Activated T-helper 1 cell treated with anti-CD3 and anti-CD28 coated beads, Interleukin-12 subunit alpha, Interleukin-12 subunit beta, Interleukin-2, Interleukin-4 antibody, amounts not matched to agents 30 ng/mL and 10 ng/mL and 1 ng/mL, durations not matched to agents 14 hours and 24 hours and 36 hours (primary cell): ENCODE measurements at places on chromosomes 2 and 18. TPM values are rescaled to one million over a fixed set of nuclear protein-coding genes. Genes with fewer than 3 reads are reported as not detected.

CACNB4 gene
- 0.39 and 0.83 TPM in 2 replicates for total RNA-seq

ZRANB3 gene
- total RNA-seq: 5.5 and 6.8 TPM in 2 replicates

ALLC gene
- total RNA-seq: not detected in 2 replicates

ACKR3 gene
- 0.42 and 0.65 TPM in 2 replicates for total RNA-seq

HADHB gene
- total RNA-seq: 78.8 and 78.9 TPM in 2 replicates

C2orf92 gene
- total RNA-seq: 16.1 and 17.2 TPM in 2 replicates

NDC80 gene
- total RNA-seq: 41.2 and 42.6 TPM in 2 replicates

IL37 gene
- total RNA-seq: not detected in 2 replicates

ITGA4 gene
- total RNA-seq: 98.5 and 118 TPM in 2 replicates

RAMP1 gene
- total RNA-seq: 19.4 and 21.1 TPM in 2 replicates

GRCh38 chr2:188963741-188964140, 10.4 kb upstream of the COL3A1 start:
- no peak for DNase-seq
- H3K4me3 ChIP-seq: no peak overlapping the region
- H3K4me1 ChIP-seq: no peaks in the 10 kb centered on the region
- H3K27me3 ChIP-seq: no peaks in the 10 kb centered on the region

DNA sequence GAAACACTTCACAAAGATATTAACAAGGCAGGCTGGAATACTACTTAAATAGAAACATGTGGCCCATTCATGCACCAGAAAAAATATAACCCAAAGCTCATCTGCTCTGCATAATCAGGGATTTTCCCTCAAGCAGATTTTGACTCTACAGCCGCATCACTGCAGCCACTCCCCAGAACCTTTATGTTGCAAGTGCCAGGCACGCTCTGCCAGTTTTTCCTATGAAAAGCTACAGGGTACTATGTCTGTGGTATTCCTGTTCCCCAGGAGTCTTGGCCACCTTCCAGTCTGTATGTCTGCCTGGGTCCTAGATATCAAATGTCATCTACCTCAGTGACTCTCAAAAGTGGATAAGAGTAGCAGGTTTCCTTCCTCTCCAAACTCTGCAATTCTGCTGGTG, 3.8 kb downstream of the COA5 start:
- peaks cover 45% of the 10 kb centered on the region for H3K4me1 ChIP-seq
- DNase-seq: no peak
- H3K27ac ChIP-seq: no peak overlapping the region
- H3K36me3 ChIP-seq: peaks cover 25% of the 10 kb centered on the region
- H3K4me3 ChIP-seq: no peak overlapping the region

DNA sequence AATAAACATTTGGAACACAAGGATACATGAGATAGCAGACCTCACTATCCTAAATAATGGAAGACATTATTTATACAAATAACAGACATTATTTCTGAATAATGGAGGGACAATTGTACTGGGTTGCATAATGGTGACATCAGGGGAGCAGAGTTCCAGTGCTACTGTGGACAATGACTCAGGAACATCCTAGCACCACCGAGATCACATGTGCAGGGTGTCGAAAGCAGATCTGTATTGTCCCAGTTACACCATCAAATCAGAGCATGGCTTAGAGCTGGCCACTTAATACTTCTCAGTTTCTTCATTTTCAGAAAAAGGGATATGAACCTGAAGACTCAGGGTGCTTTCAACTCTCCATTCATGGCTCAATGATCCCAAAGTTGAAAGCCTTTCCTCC, 249.1 kb upstream of the RBMS1 start:
- H3K4me1 ChIP-seq: no peaks in the 10 kb centered on the region
- no peak overlapping the region for H3K27ac ChIP-seq
- H3K4me3 ChIP-seq: no peak overlapping the region
- DNase-seq: no peak
- H3K27me3 ChIP-seq: peaks cover 1% of the 10 kb centered on the region

DNA sequence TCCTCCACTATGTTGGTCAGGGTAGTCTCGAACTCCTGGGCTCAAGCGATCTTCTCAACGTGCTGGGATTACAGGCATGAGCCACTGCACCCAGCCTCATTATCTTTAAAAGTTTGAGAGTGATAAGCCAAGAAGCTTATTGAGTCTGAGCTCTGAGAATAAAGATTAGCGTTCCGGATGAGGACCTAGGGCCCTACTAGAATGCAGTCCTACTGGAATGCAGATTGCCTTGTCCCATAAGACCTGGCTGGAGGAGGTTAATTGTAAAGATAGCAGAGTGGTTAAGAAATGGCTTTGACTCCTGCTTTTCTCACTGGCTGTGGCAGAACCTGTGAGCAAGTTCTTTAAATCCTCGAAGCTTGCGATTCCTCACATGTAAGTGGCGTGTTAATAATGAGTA, 4.0 kb downstream of the VWA3B start:
- H3K27me3 ChIP-seq: peaks cover 25% of the 10 kb centered on the region
- H3K4me3 ChIP-seq: no peak overlapping the region
- no peaks in the 10 kb centered on the region for H3K36me3 ChIP-seq

DNA sequence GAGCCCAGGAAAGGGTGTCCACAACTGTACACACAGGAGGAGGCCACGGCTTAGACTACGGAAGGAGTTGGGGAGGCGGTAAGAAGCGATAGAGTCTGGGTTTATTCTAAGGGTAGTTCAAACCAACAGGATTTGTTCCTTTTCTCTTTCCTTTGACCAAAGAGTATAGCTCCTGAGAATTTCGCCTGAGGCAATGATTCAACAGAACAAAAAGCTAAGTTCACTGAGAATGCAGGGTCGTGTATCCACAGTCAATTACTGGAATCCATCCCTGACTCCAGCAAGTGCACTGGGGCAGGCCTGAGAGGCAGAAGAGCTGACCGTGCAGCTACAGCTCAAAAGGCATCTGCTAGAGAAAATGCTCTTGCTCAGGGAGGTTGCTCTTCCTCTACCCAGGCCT, 140.9 kb downstream of the TFCP2L1 start:
- H3K27me3 ChIP-seq: no peaks in the 10 kb centered on the region
- no peaks in the 10 kb centered on the region for H3K4me1 ChIP-seq
- H3K27ac ChIP-seq: no peak overlapping the region
- no peak overlapping the region for H3K4me3 ChIP-seq

GRCh38 chr2:7619203-7619970, 702.2 kb downstream of the RNF144A start:
- H3K27me3 ChIP-seq: no peaks in the 10 kb centered on the region
- H3K4me1 ChIP-seq: peaks cover 26% of the 10 kb centered on the region
- H3K4me3 ChIP-seq: no peak overlapping the region
- peaks cover 6% of the 10 kb centered on the region for H3K36me3 ChIP-seq
- H3K27ac ChIP-seq: no peak overlapping the region

- DNase-seq: no peak
- H3K27ac ChIP-seq: no peak overlapping the region
- H3K4me3 ChIP-seq: no peak overlapping the region
- peaks cover 12% of the 10 kb centered on the region for H3K27me3 ChIP-seq
These were observed 19.7 kb upstream of the DCTN1 start for GRCh38 chr2:74399785-74400184.

DNA sequence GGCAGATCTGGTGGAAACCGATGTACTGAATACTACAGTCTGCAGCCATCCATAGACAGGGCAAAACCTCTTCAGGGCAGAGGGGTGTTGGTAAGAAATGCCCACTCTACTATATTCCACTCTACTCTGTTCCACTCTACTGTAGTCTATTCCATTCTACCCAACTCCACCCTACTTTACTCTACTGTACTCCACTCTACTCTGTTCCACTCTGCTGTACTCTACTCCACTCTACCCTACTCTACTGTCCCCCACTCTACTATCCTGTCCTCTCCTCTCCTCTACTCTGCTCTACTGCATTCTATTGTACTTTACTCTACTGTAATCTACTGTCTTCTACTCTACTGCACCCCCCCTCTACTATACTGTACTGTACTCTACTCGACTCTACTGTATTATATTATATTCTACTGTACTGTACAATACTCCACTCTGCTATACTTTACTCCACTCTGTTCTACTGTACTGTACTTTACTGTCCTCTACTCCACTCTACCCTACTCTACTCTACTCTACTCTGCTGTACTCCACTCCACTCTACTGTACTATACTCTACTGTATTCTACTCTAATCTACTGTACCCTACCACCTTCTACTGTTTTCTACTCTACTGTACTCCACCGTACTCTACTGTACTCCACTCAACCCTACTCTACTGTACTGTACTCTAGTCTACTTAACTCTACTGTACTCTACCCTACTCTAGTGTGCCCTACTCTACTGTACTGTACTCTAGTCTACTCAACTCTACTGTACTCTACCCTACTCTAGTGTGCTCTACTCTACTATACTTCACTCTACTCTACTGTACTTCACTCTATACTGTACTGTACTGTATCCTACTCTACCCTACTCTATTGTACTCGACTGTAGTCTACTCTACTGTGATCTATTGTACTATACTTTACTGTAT, 17.0 kb upstream of the FOXI3 start:
- no peak overlapping the region for H3K27ac ChIP-seq
- H3K36me3 ChIP-seq: no peaks in the 10 kb centered on the region
- no peak for DNase-seq

- no peak for DNase-seq
- H3K4me3 ChIP-seq: no peak overlapping the region
- H3K4me1 ChIP-seq: no peaks in the 10 kb centered on the region
- no peaks in the 10 kb centered on the region for H3K36me3 ChIP-seq
- H3K27ac ChIP-seq: no peak overlapping the region
- H3K27me3 ChIP-seq: peaks cover 10% of the 10 kb centered on the region
These were observed 44.4 kb upstream of the ATL2 start for GRCh38 chr2:38421274-38422056.

- H3K36me3 ChIP-seq: no peaks in the 10 kb centered on the region
- no peaks in the 10 kb centered on the region for H3K4me1 ChIP-seq
- no peak overlapping the region for H3K4me3 ChIP-seq
- H3K27ac ChIP-seq: no peak overlapping the region
- no peaks in the 10 kb centered on the region for H3K27me3 ChIP-seq
- no peak for DNase-seq
These were observed 422.8 kb upstream of the ZEB2 start for GRCh38 chr2:144942516-144943256.

- H3K36me3 ChIP-seq: no peaks in the 10 kb centered on the region
- no peak for DNase-seq
- no peaks in the 10 kb centered on the region for H3K27me3 ChIP-seq
- H3K4me1 ChIP-seq: no peaks in the 10 kb centered on the region
- no peak overlapping the region for H3K4me3 ChIP-seq
- H3K27ac ChIP-seq: no peak overlapping the region
These were observed 198.1 kb downstream of the PDE1A start for GRCh38 chr2:182228741-182229140.

DNA sequence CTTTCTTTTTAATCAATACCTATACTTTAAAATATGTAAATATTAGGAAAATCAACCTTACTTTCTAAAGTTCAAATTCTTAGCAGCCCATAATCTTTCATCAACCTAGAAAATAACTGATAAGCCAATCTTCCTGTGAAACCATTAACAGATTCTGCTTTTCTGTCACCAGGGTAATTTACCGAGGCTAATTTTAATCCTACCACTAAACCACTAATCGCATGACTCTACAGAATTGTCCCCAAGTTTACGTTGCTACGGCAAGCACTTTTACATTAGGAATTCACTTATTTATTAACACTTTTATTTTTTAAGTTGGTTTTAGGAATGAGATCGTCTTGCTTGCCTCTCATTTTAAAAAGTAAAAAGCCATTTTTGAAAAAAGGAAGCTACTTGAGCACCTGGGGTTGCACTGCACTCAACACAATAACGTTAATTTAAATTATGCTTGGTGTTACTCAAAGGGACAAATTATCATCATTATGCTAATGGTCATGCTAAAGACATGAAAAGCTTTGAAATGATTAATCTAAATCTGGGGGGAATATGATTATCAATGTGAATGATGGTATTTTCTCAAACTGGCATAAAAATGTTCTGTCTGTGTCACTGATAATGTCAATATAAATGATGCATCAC, 10.2 kb downstream of the ZNF516 start:
- H3K27me3 ChIP-seq: peaks cover 28% of the 10 kb centered on the region
- no peaks in the 10 kb centered on the region for H3K4me1 ChIP-seq
- H3K36me3 ChIP-seq: no peaks in the 10 kb centered on the region
- H3K4me3 ChIP-seq: no peak overlapping the region

GRCh38 chr2:211434773-211435172, 878.4 kb downstream of the CPS1 start:
- no peak overlapping the region for H3K27ac ChIP-seq
- no peaks in the 10 kb centered on the region for H3K36me3 ChIP-seq
- H3K4me3 ChIP-seq: no peak overlapping the region
- H3K4me1 ChIP-seq: no peaks in the 10 kb centered on the region
- no peaks in the 10 kb centered on the region for H3K27me3 ChIP-seq
- no peak for DNase-seq

DNA sequence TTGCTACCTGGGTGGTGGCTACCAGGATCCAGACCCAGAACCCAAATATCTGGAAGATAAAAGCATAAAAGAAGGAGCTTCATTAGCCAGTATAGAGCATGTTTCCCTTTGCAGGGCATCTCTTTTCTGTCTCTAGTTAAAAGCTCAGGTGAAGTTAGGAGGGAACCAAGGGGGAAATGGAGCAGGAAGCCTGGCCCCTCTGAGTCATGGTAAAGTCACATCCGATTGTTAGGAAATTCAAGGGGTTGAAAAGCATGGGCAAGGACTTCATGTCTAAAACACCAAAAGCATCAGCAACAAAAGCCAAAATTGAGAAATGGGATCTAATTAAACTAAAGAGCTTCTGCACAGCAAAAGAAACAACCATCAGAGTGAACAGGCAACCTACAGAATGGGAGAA, 126.9 kb downstream of the RPIA start:
- H3K4me1 ChIP-seq: no peaks in the 10 kb centered on the region
- H3K27me3 ChIP-seq: no peaks in the 10 kb centered on the region
- no peak overlapping the region for H3K4me3 ChIP-seq
- H3K36me3 ChIP-seq: no peaks in the 10 kb centered on the region
- no peak overlapping the region for H3K27ac ChIP-seq

DNA sequence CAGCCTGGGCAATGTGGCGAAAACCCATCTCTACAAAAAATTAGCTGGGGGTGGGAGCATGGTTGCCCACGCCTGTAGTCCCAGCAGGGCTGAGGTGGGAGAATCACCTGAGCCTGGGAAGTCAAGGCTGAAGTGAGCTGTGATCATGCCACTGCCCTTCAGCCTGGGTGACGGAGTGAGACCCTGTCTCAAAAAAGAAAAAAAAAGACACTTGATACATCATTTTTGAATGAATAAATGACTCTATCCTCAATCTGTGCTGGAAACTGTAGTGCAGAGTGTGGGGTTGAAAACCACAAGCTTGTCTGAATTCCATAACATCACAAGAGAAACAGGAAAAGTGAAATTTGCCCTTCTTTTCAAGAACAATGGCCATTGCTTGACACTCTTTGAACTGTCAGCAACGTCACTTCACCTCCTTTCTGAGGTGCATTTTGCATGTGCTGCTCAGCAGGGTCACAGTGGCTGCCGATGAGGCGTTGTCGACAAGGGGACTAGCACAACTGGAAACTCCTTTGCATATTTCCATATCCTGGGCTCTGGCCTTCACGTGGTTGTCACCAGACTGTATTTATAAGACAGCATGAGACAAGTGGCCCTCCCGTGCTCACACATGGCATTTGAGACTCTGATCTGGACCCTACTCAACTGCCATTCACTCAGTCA, 54.2 kb downstream of the DDX1 start:
- no peaks in the 10 kb centered on the region for H3K27me3 ChIP-seq
- H3K36me3 ChIP-seq: peaks cover 9% of the 10 kb centered on the region
- H3K4me3 ChIP-seq: no peak overlapping the region
- no peak for DNase-seq
- H3K4me1 ChIP-seq: no peaks in the 10 kb centered on the region
